ENCODE measurements at places on chromosomes 5 and 9.

GRCh38 chr9:691825-692400 is 149.6 kb upstream of the DMRT1 start:
- no peak for DNase-seq

DNA sequence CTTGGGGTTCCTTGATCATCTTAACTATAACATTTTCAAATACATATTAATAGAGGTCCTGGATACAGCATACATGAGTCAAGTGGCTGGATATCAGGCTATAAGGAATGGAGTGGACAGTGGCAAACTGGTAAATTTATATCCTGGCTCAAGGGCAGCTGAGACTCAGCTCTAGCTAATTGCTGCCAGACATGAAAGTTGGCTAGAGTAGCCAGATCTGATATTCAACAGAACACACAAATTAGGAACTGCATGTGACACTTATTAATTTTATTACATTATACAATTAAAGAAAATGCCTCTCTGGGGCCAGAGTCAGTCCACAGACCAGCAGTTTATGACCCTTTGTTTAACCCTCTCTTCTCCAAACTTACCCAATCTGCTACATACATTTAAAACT is 206.5 kb downstream of the KCTD16 start:
- no peak for DNase-seq

- no peak for DNase-seq
These were observed 146.1 kb upstream of the ZNF462 start for GRCh38 chr9:106716820-106717219.

DNA sequence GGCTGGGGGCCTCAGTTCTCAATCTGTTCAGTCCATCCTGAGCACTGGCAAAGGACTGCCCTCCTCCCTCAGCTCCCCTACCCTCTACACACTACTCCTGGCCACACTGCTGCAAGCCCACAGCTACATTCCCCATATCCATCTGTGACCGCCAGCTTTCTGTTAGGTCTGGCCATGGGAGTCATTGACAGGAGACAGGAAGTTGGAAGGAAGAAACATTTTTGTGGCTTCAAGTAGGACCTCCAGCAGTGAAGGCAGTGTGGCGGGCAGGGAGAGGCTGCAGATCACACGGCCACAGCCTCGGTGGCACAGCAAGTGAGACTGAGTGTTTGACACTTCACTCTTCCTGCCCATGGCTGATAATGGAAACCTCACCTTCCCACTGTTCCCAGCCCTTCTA is 55.9 kb downstream of the SECISBP2 start:
- no peak for DNase-seq

DNA sequence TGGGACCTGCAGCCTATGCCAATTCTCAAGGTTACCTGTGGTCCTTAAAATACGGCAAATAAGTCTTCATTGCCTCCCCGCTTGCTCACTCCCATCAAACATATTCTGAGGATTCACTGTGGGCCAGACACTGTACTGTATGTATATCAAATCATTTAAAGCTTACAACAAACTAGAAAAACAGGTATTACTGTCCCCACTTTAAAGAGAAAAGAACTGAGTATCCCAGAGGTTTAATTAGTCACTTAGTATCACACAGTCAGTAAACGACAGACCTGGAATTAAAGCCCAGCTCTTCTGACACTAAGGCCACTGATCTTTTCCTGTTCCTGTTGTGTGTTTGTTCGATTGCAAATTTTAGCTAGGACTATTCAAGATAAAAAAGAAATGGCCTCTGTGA is 248.2 kb downstream of the ACTL7B start:
- DNase-seq: no peak

- no peak for DNase-seq
These were observed 97.7 kb downstream of the IQGAP2 start for GRCh38 chr5:76500633-76501393.

GRCh38 chr5:79567926-79568549 is 44.2 kb upstream of the TENT2 start:
- no peak for DNase-seq

- DNase-seq: no peak
These were observed 124.1 kb upstream of the KCNN2 start for GRCh38 chr5:114237766-114238165.

- DNase-seq: no peak
These were observed 80.3 kb downstream of the ADAMTS2 start for GRCh38 chr5:179264783-179265513.

Data from stimulated activated CD4-positive, alpha-beta T cell treated with anti-CD3 and anti-CD28 coated beads, Interleukin-4, amount 100 ng/mL, for 24 hours (primary cell).